LHCN-M2 (cell line): ENCODE measurements at places on chromosomes 11 and 22. TPM values are rescaled to one million over a fixed set of nuclear protein-coding genes. Genes with fewer than 3 reads are reported as not detected.

- DNase-seq = no peak
Observed at GRCh38 chr11:91866642-91867041, 358.0 kb upstream of the FAT3 start.

DNA sequence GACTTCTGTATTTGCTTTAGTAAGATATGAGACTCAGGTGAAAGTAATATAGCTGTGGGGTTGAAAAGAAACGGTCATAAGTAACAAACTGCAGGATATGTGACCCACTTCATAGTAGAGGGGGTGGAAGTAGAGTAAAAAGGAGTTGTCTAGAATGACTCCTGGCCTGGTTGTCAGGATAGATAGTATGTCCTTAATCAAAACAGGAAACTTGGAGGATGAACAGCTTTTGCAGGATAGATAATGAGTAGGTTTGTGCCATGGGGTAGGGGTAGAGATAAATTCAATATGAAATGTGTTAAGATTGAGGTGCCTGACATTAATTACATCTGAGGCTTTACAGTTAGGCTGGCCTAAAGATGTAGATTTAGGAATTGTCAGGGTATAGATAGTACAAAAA is 47.0 kb upstream of the B3GNT6 start:
- DNase-seq = no peak

GRCh38 chr11:113363996-113364641 is 23.5 kb upstream of the ANKK1 start:
- DNase-seq = no peak

- no peak for DNase-seq
Observed at GRCh38 chr11:8089791-8090510, 8.9 kb downstream of the TUB start.

DNA sequence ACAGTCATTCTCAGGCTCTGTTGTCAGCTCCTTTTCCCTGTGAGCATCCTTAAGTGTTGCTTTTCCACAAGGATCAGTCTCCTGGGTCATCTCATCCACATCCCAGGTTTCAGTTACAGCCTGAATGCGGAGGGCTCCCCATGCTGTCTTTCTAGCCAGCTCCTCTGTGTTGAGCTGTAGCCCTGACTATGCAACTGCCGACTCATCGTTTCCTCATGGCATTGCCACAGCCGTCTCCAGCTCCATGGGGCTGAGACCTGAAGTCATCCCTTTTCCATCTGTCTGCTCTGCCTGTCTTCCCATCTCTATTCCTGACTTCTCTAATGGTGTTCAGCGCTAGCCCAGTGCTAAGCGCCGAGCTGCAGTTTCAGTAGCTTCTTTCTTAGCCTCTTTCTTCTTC is 11.8 kb downstream of the SAMM50 start:
- DNase-seq = no peak

DNA sequence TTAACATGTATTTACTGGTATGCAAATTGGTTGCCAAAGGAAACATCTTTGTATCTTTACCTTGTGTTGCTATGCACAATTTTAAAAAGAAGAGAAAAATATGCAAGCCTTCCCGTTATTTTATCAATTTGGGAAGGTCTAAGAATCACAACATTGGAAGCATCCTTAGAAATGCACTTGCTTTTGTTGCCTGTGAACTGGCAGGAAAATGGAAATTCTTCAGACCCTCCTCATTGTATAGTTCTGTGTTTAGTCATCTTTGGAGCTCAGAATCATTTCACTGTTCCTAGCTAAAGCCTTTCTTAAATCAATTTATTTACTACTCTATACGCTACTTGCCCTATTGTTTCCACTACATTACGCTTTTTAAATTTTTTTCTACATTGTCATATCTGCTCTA is 574.5 kb downstream of the DLG2 start:
- DNase-seq = no peak

GRCh38 chr11:84993386-84993785 is 633.8 kb downstream of the DLG2 start:
- DNase-seq = no peak

DNA sequence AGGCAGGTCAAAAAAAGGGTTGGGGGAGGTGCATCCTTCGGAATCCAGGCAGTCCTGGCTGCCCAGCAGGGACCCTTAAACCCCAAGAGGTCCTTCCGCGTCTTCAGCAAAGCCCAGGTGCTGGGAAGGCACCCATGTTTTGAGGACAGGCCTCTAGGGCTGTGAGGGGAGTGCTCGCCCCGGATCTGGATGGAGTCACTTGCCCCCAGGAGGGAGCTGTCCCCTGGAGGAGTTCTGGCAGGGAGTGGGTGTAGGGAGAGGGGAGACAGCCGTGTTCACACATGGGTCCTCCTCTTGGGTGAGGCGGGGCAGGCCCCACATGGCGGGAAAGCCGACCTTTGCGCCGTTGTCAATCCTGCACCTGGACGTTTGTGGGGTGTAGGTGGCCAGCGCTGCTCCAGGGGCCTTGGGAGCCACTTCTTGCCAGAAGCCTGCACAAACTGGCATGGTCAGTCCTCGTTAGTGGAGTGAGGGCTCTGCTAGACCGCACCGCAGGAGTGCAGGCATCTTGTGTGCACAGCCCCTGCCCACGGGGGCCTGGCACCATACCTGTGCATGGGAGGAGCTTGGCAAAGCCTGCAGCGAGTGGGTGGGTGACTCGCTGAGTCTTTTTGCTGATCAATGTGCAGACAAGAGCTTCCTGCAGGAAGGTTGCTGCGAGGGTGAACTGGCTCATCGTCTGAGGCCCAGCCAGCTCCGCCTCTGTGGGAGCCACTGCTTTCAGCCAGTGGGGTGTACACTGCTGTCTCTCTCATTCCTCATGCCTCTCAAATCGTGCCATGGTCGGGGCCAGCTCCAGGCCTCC is 16.0 kb downstream of the PPIL2 start:
- no peak for DNase-seq

GRCh38 chr11:21631991-21632390 is 560.9 kb upstream of the ANO5 start:
- no peak for DNase-seq

DNA sequence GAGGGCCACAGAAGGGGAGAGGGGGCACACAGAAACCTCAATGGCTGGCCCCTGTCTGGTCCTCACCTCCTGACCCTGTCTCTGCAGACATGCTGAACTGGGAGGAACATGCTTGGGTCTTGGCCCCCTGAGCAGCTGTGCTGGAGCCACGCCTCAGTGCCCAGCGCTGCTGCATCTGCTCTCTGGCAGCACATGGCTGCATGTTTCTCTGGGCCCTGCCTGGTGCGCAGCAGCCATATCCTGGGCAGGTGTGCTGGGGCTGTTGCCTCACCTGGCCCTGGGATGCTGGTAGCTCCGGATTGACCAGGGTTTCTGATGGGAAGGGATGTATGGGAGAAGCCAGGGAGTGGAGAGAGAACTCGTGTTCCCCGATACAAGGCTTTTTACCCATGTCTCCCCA is 248.0 kb downstream of the ST3GAL4 start:
- DNase-seq = no peak

The PC gene
- 6.2 and 6.3 TPM in 2 replicates for total RNA-seq

The SHANK3 gene
- total RNA-seq = 0.58 and 0.75 TPM in 2 replicates

The GAL gene
- not detected in 2 replicates for total RNA-seq

The SLCO2B1 gene
- not detected in 2 replicates for total RNA-seq

The OR51E2 gene
- not detected in 2 replicates for total RNA-seq

The MRGPRE gene
- total RNA-seq = not detected in 2 replicates

The OR51F2 gene
- not detected in 2 replicates for total RNA-seq

The NXPE4 gene
- not detected in 2 replicates for total RNA-seq

The CDK2AP2 gene
- 31.9 and 34.0 TPM in 2 replicates for total RNA-seq
